T-cell (primary cell): ENCODE measurements at places on chromosomes 13 and 19. TPM values are rescaled to one million over a fixed set of nuclear protein-coding genes. Genes with fewer than 3 reads are reported as not detected.

The PRRG2 gene
- total RNA-seq = 0.60 TPM

DNA sequence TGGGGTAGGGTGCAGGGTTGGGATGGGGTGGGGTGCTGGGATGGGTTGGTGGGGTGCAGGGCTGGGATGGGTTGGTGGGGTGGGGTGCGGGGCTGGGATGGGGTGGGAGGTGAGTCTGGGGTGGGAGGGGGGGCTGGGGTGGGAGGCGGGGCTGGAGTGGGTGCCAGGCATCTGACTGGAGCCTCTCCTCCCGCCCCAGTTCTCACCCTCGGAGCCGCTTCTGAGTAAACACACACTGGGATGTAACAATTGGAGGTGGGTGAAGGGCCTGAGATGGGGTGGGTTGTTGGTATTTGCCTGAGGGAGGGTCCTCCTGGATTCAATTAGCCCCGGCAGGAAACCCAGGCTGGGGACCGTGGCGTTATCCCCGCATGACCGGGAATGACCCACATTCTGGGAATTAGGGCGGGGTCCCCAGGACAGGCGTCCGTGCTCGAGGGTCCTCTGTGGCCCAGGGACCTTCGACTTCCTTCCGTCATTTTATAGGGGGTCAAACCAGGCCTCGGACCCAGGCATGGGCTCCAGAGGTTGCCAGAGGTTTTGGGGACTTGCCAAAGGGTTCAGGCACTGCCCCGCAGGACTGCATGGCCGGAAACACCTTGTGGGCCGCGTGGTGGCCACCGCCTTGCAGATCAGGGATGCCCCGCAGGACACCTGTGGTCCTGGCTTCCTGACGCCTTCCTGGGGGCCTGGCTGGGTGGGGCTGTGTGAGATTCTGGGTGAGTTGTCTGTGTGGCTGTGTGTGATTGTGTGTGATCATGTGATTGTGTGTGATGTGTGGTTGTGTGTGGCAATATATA is 1.4 kb downstream of the TMPRSS9 start:
- H3K4me3 ChIP-seq = no peak overlapping the region
- DNase-seq = no peak

The SLC25A41 gene
- 0.33 TPM for total RNA-seq

The KLK8 gene
- total RNA-seq = not detected

GRCh38 chr13:36377826-36378468 is 31.8 kb upstream of the SPART start:
- no peak overlapping the region for H3K4me3 ChIP-seq
- DNase-seq = no peak
- no peaks in the 10 kb centered on the region for H3K4me1 ChIP-seq
- H3K27me3 ChIP-seq = peaks cover 3% of the 10 kb centered on the region

DNA sequence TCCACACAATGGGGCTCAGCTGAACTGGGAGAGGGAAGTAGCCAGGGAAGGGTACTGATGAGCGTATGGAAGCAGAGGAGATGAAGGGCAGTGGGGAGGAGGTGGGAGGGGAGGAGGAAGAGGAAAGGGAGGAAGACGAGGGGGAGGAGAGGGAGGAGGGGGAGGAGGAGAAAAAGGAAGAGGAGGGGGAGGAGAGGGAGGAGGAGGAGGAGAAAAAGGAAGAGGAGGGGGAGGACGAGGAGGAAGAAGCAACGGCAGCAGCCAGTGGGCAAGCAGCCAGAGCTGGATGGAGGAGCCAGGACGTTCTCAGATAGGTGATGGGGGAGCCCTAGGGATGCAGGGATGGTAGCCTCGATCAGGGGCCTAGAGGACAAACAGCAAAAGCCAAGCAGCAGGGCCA is 5.6 kb downstream of the CERS4 start:
- DNase-seq = no peak
- no peaks in the 10 kb centered on the region for H3K36me3 ChIP-seq
- H3K27me3 ChIP-seq = no peaks in the 10 kb centered on the region
- H3K27ac ChIP-seq = no peak overlapping the region
- H3K4me1 ChIP-seq = peaks cover 32% of the 10 kb centered on the region

The C19orf73 gene
- total RNA-seq = 3.5 TPM

DNA sequence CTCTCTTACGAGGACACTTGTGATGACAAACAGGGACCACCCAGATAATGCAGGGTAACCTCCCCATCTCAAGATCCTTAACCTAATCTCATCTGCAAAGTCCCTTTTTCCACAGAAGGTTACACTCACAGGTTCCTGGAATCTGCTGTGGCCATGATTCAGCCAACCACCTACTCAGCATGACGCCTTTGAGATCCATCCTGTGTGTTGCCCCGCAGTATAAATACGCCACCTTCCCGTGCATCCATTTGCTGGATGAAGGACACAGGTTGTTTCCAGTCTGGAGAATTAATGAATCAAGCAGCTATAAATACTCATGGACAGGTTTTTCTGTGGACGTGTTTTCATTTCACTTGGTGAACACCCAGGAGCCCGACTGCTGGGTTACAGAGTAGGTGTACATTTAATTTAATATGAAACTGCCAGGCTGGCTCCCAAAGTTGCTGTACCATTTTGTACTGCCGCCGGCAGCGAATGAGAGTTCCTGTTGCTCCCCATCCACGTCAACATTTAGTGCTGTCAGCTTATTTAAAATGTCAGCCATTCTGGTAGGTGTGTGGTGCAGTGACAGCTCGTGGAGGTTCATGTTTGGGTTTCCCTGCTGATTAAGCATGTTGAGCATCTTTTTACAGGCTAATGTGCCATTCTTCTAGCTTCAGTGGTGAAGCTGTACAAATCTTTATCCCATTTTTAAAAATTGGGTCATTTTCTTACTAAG is 40.2 kb downstream of the ELL start:
- DNase-seq = no peak
- no peak overlapping the region for H3K27ac ChIP-seq
- H3K4me3 ChIP-seq = no peak overlapping the region
- H3K27me3 ChIP-seq = no peaks in the 10 kb centered on the region

The KLK2 gene
- total RNA-seq = not detected

The ZNF419 gene
- 24.5 TPM for total RNA-seq

- H3K4me3 ChIP-seq = no peak overlapping the region
- no peak overlapping the region for H3K27ac ChIP-seq
- H3K36me3 ChIP-seq = no peaks in the 10 kb centered on the region
- DNase-seq = no peak
- H3K27me3 ChIP-seq = no peaks in the 10 kb centered on the region
- no peaks in the 10 kb centered on the region for H3K4me1 ChIP-seq
These were observed 27.9 kb upstream of the IGFL1 start for GRCh38 chr19:46201454-46202310.

The AXL gene
- total RNA-seq = not detected

DNA sequence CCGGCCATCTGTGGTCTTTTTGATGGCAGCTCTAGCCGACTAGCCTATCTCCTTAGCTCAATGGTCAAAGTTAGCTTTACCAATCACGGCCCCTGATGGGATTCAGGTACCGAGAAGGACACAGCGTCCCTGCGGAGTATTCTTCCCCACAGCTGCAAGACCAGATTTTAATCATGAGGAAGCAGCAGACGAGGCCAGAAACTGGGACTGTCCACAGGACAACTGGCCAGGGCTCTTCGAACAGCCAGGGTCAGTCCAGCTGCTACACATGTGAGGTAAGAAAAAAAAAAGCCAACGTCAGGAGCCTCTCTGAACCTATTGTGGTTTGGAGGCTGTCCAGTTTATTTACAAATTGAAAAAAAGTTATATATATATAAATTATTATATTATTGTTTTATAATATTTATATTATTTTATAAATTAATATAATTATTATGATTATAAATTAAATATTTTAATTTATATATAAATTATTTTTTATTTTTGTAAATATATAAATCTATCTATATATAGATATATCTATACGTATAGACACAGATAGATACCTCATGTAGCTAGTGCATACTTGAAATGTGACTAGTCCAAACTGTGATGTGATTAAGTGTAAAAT is 10.8 kb downstream of the RINL start:
- no peaks in the 10 kb centered on the region for H3K27me3 ChIP-seq
- peaks cover 15% of the 10 kb centered on the region for H3K36me3 ChIP-seq
- DNase-seq = no peak
- H3K4me1 ChIP-seq = peaks cover 20% of the 10 kb centered on the region
- no peak overlapping the region for H3K4me3 ChIP-seq
